ENCODE measurements at places on chromosomes 6 and 20.

DNA sequence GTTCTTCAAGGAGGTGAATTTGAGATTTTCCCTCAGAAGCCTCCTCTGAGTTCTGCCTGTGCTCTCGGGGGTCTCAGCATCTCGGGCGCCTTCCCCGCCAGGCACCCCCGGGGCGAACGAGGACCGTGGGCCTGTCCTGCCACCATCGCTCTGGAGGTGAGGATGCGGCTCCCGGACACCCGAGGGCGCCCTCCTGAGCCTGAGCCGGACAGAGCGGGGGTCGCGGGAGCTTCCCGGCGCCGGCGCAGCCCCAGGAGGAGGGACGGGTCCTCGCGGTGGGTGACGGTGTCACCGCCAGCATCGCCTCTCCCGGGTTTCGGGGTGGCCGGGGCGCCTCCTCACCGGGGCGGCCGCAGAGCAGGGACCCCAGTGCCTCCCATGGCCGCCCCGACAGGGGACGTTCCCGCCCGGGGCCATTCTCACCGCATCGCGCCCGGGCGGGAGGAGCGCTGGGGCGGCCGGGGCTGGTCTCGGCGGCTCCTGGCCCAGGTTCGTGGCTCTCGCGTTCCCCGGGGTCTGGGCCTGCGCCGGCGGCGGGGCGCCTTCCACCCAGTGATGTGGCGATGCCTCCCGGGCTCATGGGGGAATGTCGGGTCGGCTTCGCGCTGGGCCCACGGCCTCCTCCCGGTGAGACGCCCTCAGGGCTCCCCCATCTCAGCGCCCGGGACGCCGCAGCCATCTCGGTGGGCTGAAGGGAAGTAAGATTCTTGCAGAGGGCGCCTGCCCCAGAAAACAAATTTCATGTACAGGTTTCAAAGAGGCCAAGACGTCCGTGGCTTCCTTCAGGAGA, 210.5 kb downstream of the ERMARD start:
- no peak for DNase-seq

GRCh38 chr6:12356983-12357972, 67.1 kb downstream of the EDN1 start:
- DNase-seq = no peak

- DNase-seq = no peak
These were observed 82.2 kb upstream of the OPRM1 start for GRCh38 chr6:153956808-153957207.

DNA sequence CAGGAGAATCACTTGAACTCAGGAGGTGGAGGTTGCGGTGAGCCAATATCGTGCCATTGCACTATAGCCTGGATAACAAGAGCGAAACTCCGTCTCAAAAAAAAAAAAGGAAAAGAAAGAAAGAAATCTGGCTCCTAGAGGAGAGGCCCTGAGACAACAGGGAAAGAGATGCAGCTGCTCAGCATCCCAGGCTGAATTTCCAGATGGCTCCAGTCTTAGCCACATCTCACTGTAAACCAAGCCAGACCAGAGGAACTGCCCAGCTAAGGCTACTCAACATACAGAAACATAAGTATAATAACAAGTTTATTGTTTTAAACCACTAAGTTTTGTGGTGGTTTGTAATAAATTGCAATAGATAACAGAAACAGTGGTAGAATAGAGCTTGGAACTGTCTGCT, 38.5 kb upstream of the TASP1 start:
- DNase-seq = no peak

GRCh38 chr6:41379306-41379705, 43.9 kb downstream of the NCR2 start:
- no peak for DNase-seq

DNA sequence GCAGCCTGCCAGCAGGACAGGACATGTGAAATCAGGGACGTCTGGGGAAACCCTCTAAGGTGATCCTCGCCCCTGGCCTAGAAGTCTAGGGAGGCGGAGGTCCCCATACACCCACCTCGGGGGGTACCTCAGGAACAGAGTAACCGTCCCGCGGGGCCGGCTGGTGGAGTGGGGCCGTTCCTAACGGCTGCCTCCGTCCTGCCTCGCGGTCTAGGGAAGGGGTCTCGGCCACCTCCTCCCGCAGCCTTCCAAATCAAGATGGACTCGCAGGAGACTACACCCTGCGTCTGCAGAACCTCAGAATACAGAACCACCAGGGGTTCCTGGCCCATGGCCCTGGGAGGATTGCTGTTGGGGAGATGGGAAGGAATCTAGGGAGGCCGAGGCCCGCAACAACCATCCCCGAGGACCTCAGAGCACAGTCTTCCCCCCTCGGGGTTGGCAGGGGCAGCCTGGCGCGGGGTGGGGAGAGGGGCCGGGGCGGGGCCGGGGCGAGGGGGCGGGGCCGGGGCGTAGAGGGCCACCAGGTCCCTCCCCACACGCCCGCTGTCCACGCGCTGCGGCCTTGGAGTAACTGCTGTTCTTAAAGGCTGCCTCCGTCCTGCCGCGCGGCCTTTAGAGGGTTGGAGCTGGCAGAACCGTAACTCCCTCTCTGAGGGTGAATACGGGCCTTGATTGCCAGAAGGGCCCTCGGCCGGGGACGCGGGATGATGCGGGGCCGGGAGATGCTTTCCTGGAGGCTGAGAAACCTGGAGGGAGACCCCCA, 89.0 kb upstream of the MLN start:
- DNase-seq = no peak

All from activated naive CD4-positive, alpha-beta T cell (primary cell).